ENCODE measurements at places on chromosomes 1 and 21.

DNA sequence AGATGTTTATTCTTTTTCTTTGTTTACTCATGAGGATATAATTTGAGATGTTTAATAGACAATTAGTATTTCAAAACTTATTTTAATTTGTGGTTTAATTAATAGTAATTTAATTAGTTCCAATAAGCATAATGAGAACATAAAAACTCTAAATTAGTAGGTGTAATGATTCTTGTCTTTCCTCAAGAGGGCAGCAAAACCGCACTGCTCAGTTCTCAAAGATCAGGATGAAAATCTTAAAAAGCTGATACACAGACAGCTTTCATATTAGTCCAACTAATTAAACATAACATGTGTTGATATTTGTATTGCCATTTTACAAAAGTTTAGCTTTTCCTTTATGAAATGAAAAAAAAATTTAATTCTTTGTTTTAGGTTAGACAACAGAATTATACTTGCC lies 106.7 kb upstream of the C21orf91 start:
- DNase-seq, result no peak

DNA sequence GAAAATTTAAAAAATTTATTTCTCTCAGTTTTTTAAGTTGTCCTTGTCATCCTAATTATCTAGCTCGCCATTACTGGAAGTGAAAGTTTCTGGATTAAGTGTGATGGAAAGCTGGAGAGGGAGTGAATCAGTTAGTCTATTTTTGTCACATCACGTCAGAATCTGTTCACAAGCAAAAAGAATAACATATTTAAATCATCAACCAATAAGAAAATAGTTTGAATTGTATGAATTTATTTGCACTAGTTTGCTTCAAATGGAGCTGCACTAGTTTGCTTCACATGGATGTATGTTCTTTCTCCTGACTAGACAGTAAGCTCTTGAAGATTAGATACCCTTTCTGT lies 22.8 kb downstream of the PHC2 start:
- DNase-seq, result no peak

DNA sequence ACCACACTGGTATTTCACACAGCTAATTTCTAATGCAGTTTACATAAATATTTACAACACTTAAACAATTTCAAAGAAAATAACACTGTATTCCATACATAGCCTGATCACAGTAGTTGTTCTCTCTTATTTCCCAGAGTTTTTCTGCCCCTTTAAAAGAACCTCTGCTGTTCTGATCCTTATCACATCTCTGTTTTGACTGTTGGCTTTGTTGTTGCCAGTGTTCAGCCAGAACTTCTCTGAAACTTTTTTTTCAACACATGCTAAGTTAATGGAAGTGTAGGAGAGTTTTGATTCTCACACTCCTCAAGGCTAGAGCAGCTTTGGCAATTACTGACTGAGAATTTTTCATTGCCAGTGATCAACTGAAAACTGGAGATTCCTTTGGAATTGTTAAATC lies 11.1 kb downstream of the SELE start:
- no peak for DNase-seq

DNA sequence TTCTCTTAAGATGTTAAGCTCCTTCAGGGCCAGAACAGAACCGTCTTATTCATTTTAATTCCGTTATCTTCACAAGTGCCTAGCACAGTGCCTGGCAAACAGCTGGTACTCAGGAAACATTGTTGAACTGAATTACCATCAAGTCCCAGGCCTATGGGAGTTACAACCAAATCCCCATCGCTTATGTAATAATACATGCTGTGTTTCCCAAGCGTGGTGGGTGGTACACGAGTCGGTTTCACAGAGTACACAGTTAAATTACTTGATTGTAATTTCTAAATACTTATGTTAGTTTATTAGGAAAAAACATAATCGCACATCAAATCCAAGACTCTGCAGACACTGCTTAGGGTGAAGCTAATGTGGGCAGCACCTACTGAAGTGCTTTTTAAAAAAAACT lies 1.0 kb downstream of the ANGEL2 start:
- no peak for DNase-seq

DNA sequence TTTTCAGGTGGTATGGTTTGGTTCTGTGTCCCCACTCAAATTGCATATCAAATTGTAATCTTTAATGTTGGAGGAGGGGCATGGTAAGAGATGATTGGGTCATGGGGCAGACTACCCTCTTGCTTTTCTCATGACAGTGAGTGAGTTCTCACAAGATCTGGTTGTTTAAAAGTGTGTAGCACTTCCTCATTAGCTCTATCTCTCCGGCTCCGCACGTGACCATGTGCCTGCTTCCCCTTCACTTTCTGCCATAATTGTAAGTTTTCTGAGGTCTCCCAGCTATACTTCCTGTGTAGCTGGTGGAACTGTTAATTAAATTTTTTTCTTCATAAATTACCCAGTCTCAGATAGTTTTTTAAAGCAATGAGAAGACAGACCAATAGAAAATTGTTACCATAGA lies 843.2 kb downstream of the AMY1C start:
- DNase-seq, result no peak

- DNase-seq, result peak; percentile 33
Measured at GRCh38 chr1:92961896-92962752, 862 bp upstream of the DIPK1A start.

DNA sequence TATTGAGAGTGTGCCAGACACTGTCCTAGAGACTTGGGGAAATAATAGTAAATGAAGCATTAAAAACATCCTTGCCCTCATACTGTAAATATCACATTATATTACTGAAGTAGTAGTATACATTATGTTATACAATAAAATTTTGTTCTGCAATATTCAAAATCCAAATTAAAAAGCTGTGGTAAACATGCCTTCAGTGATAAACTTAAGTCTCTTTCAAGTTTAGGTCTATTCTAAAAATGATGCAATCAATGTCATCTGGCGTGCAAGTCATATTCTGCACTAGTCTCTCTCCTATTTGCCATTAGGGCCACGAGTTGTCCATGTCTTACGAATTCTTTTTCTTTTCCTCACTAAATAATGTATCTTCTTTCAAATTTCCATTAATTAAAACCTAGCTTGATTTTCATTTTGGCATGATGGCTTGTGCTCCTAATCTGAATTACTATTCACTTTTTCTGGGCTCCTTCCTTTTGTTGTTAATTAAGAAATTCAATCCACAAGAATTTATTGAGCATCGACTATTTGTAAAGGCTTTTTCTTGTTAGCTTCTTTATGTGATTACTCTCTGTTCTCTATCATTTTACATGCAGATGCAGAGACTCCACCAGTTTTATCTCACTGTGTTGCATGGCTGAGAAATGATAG lies 130.7 kb downstream of the COQ8A start:
- no peak for DNase-seq

GRCh38 chr1:197732187-197732586 lies 43.1 kb downstream of the DENND1B start:
- no peak for DNase-seq

DNA sequence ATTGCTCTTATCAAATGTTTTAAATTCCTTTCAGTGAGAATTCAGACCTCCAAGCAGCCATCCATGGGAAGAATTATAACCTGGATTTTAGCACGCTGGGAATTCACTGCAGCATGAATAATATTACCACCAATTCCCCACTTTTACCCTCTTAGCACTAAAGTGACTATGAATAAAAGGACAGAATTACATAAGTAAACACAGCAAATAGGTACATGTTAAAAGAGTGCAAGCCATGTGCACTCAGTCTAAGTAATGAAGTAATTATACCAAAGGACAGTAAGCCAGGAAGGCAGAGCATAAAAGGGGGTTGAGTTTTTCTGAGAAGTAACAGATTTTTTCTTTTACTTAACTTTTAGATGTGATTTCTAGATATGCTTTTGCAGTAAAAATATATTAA lies 176.3 kb downstream of the DENND1B start:
- no peak for DNase-seq

DNA sequence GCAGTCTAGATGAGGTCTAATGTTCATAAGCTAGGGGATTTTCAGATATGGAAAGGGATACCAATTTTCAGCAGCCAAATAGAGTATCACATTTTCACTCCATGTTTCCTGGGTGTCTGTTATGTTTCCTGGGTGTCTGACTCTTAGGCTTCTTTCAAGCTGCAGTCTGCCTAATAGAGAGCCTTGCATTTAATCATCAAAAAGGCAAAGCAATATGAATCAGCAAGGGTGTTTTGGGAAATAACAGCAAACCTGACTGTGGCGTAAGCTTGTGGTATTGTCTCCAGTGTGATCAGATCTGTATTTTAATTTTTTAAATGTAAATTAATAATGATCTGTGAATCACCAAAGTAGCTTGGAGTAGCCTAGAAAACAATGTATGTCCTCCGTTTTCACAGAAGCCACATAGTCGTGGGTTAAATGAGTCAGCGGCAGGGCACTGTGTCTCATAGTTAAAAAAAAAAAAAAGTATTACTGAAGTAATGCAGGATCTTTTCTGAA lies 10.4 kb downstream of the LGALS8 start:
- DNase-seq, result peak; percentile 33

GRCh38 chr1:6577831-6578525 lies 1.8 kb upstream of the ZBTB48 start:
- no peak for DNase-seq

- no peak for DNase-seq
Measured at GRCh38 chr1:174626031-174627025, 178.6 kb downstream of the GPR52 start.

GRCh38 chr1:52266507-52266906 lies 99.5 kb downstream of the CC2D1B start:
- DNase-seq, result no peak

DNA sequence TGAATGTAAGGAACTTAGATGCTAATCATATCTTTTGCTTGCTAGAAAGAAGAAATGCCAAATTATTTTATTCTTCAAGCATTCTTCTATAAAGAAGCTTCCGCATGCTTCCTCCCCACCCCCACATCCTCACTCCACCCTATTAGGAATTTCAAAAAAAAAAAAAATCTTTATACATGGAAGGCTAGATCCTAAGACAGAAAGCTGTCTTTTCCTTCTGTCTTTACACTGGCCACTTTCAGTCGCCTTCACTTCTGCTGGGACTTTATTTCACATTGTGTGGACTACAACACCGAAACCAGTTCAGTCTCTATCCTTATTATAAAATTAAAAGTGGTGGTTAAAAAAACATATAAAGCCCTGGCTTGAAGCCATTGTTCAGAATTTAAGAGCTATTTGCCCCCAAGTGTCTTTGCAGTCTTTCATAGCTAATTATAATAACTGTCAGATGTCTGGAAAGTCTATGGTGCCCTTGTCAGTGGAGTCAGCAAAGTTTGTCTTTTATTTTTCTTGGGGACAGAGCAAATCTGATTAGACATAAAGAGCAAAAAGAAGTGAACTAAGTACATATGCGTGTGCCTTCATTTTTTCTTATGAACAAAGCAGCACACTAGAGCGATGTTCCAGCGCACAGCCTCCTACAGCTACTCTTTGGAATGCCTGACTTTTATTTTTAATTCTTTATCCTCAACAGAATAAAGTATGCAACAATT lies 297.7 kb downstream of the PTPRC start:
- no peak for DNase-seq

- DNase-seq, result no peak
Measured at GRCh38 chr1:31421371-31422040, 8.5 kb downstream of the SERINC2 start.

DNA sequence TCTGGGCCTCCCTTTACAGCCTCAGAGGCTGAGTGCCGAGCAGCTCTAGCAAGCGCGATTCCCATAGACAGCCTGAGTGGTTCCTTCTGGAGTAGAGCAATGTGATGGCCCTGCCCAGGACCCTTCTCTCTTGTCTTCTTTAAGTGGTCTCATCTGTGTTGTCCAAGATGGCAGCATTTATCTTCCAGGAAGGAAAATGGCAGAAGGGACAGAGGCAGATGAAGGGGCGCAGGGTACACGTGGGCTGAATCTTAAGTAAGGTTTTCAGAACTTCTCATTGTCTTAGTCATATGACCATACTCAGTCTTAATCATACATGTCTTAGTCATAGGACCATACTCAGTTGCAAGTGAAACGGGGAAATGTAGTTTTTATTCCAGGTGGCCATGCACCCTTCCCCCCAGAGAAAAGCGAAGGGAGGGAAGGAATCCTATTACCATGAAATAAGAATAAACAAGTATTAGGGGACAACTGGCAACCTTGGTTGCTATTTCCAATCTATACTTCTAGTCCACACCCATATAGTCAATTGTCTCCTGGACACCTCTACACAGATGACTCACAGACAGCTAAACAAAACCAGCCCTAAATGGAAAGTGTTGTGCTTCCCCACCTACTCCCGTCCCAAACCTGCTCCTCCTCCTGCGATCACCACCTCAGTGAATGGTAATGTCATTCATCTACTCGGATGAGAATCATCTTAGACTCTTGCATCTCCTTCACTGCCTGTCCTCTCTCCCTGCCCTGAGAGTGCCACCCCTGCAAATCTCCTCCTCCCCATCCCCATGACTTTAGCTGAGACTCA lies 13.3 kb downstream of the OVAAL start:
- DNase-seq, result no peak

- DNase-seq, result no peak
Measured at GRCh38 chr1:229980009-229980408, 87.0 kb upstream of the GALNT2 start.

DNA sequence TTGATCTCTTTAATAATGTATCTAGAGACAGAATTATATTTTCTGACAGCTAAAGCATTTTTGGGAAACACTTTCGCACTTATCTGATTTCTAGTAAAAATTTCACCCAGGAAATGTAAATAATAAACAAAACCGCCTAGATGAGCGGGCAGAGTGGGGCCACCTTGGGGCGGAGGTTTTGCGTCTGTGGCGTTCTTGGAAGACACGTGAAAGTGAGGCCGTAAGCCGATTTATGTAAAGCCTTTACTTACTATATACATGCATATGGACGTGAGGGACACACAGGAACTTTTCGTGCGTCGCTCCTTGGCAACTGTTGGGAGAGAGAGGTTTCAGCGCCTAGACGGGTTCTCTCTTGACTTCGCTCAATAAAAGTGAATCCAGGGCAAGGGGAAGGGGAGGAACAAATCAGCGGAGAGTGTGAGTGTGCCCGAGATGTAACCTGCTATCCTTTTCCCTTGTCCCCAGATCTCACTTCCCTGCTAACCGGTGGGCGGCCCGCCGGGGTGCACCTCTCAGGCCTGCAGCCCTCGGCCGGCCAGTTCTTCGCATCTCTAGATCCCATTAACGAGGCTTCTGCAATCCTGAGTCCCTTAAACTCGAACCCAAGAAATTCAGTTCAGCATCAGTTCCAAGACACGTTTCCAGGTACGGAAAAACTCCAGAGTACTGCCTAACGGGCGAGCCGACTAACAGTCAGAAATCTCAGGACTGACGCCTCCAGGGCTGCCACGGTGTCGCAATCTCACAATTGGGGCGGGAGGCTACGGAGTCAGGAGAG lies 1.7 kb downstream of the HLX start:
- peak; percentile 75 for DNase-seq

GRCh38 chr21:26945916-26946675 lies 20.8 kb downstream of the ADAMTS5 start:
- DNase-seq, result no peak

GRCh38 chr1:115668579-115668978 lies 26.8 kb downstream of the VANGL1 start:
- no peak for DNase-seq

DNA sequence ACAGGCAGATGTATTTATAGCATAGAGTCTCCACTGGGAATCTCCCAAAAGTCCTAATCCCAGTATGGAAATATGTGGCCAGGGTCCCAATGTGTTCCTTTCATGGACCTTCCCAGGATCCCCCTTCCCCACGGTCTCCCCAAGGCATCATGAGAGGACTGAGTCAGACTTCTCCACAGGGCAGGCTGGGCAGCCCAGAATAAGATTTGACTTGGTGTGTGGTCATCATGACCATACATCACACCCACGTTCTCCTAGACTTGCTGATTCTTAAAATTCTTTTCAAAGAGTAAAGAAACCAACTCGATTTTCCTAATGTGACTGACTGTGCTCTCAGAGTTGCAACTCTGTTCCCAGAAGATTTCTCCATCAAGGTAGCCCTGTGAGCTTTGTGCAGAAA lies 93.9 kb upstream of the CD34 start:
- no peak for DNase-seq
